Renal pelvis (tissue), 12 donors: ENCODE measurements at places on chromosomes 3 and 15. TPM values are rescaled to one million over a fixed set of nuclear protein-coding genes. Genes with fewer than 3 reads are reported as not detected.

Gene SERPINI2
- 1.0 TPM for polyA plus RNA-seq

Gene MAPKBP1
- polyA plus RNA-seq, result 11.7 TPM

Gene GP5
- 0.86 TPM for polyA plus RNA-seq

Gene CAMK2N2
- polyA plus RNA-seq, result not detected

DNA sequence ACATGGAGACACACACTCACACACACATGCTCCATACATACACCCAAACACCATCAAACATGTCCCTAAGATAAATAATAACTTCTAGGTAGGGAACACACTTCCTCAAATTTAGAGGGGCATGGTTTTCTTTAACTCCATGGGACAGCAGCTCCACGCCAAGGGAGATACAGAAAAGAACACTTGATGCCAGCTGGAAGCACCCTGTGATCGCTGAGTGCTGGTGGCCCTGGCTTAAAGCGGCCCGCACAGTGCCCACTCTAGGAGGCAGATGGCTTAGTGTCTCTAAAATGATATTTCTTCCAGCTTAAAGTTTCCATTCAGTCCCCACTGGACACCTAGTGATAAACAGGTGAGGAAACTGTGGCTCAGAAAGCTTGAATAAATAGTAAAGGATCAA is 232.9 kb downstream of the UACA start:
- DNase-seq, result no peak
